DMS53 (cell line): ENCODE measurements at places on chromosomes 16 and 17.

- DNase-seq, result peak; percentile 85
Observed at GRCh38 chr17:51165680-51166197, 472 bp upstream of the NME2 start.

GRCh38 chr16:58105631-58106030, 23.6 kb downstream of the CFAP20 start:
- no peak for DNase-seq

DNA sequence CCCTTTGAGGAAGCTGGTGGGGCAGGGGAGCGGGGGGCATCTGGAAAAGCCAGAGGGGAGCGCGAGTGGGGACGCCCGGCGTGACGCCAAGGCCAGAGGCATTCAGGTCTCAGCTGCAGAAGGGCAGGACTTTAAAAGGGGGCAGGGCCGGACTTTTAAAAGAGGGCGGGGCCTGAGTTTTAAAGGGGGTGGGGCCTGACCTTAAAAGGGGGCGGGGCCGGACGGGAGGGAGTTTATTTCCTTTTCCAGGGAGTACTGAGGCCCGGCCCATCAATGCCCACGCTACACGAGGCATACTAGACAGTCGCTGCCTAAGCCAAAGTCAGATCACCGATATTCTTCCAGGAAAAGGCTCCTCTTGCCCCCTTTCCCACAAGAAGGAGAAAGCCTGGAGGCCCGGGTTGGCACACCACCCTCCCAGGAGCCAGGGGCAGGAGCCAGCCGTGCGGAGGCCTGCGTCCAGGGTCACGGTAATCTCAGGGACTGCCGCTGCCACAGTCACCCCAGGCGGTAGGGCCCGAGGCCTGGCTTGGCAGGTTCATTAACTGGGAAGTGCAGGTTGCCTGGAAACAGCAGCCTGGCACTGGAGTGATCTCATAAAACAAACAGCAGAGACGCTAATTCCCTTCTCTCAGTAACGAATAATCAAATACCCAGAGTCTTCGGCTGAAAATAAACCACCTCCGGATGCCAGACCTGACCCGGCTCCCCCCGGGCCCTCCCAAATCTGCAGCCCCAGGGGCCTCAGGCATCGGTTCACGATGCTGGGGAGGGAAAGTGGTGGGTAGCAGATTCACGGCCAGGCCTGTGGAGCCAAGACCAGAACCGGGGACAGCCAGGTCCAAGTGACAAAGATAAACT, 90.7 kb downstream of the TIMM22 start:
- DNase-seq, result peak; percentile 96

DNA sequence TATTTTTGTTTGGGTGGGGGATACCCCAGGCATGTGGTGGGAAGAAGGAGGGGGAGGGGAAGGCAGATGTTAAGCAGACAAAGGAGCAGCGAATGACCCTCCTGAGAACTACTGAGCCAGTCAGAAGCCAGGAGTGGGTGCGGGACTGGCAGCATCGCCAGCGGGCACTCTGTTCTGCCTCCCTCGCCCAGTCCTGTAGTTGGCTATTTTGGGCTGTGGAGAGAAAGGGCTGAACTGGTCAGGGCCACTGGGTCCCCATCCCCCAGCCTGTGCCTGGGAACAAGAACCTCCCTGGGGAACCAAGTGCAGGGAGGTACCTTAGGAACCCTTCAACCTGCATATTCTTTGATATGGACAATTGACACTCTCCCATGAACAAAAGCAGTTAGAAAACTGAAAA, 6.4 kb downstream of the LRRC3C start:
- DNase-seq, result no peak

DNA sequence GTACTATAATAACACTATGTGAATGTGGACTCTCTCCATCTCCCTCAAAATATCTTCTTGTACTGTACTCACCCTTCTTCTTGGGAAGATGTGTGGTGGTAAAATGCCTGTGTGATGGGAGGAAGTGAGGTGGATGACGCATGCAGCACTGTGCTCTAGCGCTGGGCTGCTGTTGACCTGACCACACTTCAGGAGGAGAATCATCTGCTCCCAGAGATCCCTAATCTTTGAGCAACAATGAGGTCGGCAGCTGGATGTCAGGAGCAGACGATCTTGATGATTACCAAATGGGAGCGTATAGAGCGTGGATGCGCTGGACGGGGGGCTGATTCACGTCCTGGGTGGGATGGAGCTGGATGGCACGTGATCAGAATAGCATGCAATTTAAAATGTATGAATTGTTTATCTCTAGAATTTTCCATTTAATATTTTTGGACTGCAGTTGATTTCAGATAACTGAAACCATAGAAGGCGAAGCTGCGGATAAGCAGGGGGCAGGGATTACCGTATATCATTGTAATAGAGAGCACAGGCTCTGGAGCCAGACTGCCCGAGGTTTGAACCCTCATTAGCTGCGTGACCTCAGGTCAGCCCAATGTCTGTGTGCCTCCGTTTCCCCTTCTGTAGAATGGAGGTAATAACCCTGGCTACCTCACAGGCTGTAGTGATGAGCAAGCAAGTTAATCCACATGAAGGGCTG, 23.7 kb upstream of the CYLD start:
- no peak for DNase-seq

GRCh38 chr17:74031316-74032090, 172.0 kb upstream of the RPL38 start:
- no peak for DNase-seq

DNA sequence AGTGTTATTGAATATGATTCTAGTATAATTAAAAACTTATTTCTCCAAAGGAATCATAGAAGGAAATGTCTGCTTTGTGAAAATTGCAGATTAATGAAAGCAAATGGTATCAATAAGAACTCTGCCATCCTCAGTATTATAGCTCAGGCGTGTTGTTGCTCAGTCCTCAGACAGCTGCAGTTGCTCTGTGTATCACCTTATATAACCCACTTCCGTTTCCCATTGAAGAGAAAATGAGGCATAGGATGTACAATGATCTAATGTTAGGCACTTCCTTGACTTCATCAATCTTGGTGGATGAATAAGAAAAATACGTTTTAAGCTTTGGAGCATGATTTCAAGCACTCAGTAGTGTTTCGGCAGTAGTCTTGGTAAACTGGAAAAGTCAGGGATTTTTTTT, 14.1 kb downstream of the MFSD11 start:
- DNase-seq, result no peak

GRCh38 chr16:54236773-54237172, 49.8 kb downstream of the IRX3 start:
- no peak for DNase-seq

DNA sequence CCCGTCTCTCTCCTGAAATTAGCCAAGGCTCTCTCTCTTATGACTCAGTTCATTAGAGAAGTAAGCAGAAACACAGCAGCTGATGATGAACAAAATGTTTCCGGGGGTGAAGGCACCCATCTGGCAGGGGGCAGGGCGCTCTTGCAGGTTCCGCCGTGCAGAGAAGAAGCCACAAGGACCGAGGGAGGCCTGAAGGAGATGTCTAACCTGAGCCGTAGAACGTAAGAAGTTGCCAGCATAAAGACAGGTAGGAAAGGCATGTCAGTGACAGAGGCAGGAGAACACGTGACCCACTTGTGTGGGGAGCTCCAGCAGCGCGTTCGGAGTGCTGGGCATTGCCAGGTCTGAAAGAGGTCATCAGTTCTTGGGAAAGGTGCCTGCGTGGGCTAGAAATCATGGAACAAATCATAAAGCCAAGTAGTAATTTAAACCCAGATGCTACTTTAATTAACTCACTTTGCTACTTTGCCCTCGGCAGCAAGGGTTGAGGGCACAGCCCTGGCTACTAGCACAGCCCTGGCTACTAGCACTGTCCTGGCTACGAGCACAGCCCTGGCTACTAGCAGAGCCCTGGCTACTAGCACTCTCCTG, 198.6 kb downstream of the RPTOR start:
- no peak for DNase-seq

- DNase-seq, result peak; percentile 96
Observed at GRCh38 chr16:87706278-87707000, 59.3 kb downstream of the KLHDC4 start.

- peak; percentile 52 for DNase-seq
Observed at GRCh38 chr17:57899391-57899790, 49.5 kb upstream of the MRPS23 start.

DNA sequence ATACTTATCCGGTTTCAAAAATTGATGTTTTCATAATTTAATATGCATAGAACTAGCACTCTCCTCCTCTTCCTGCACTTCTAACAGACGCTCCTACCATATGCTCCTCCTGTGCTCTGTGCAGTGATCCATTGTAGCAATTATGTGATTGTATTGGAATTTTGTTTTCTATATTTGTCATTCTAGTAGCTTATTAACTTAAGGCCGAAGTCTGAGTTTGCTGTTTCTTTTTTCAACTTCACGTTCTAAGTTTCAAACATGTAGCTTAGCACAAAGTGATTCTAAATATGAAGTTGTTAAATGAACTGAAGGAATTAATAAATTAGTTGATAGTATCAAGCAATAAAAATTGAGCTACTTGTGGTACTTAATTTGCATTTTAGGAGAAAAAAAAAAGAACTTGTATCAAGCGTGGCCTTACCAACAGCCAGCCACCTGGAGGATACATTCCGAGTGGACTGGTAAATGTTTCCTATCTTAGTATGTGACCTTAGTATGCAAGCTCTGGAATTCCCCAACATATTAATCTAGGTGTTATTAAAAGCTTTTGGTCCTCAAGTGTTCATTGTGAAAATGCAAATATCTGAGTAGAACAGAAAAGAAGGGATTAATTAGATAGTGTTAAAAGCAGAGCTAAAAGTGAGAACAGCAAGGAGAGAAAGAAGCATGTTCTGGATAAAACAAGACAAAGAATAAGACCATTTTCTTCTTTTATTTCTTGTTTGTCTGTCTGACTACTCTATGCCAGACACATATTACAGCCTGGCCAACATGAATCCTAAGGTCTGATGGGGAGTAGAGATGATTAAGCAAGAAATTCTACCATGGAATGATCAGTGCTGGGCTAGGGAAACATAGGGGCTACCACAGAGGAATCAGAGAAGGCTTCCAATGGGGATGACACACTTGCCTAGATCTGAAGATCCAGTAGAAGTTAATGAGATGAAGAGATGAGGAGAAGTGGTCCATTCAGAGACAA, 290.4 kb upstream of the MON1B start:
- no peak for DNase-seq

DNA sequence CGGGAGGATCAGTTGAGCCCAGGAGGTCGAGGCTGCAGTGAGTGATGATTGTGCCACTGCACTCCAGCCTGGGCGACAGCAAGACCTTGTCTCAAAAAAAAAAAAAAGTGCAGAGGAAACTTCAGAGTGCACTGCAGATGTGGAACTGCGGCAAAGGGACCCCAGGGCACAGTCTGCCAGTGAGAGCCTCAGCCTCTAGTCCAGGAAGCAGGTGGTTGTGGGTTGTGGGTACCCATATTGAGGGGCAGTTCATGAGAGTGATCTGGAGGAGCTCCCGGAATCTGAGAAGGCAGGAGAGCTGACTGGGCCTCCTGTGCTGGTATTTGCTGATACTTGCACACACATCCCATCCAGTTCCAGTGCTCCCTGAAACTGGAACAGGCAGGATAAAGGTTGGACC, 13.1 kb downstream of the FOXN1 start:
- DNase-seq, result no peak

GRCh38 chr17:73800893-73801292, 156.6 kb upstream of the SDK2 start:
- no peak for DNase-seq

DNA sequence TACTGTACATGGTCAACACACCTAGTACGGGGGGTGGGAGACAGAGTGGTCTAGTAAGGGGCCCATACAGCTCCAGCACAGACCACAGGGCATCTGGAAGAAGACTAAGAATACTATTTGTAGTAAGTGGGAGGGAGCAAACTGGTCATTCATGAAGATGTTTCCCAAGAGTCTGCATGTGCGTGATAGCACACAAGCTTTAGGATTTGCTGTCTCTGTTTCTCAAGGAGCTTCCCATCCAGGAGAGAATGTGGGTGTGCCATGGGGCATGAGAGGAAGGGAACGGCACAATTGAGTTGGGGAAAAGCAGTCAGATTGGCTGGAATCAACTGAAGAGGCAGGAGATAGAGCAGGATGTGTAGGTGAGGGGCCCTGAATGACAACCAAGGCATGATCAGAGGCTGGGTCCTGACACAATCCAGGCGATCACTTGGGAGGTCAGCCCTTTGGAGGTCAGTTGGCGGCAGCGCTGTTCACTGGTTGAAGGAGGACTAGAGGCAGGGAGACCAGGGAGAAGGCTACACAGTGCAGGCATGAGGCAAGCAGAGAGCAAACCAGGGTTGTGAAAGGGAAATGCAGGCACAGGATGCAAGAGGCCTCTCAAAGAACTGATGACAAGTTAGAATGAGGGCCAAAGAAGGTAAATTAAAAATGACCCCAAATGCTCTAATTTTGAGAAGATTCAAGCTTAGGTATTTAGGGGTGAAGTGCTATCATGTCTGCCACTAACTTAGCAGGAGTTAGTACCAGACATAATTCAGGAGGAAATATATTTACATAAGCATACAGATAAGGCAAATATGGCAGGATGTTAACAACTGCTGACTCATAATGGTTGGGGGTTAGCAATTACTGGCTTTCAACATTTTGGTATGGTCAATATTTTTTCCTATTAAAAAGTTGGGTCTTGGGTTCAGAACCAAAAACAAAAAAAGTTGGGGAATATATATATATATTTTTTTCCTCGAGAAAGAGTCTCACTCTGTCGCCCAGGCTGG, 10.3 kb downstream of the UBE2O start:
- peak; percentile 32 for DNase-seq

GRCh38 chr16:12538667-12539091, 265.0 kb downstream of the CPPED1 start:
- no peak for DNase-seq

- DNase-seq, result peak; percentile 31
Observed at GRCh38 chr17:31997005-31997404, 10.2 kb upstream of the LRRC37B start.

DNA sequence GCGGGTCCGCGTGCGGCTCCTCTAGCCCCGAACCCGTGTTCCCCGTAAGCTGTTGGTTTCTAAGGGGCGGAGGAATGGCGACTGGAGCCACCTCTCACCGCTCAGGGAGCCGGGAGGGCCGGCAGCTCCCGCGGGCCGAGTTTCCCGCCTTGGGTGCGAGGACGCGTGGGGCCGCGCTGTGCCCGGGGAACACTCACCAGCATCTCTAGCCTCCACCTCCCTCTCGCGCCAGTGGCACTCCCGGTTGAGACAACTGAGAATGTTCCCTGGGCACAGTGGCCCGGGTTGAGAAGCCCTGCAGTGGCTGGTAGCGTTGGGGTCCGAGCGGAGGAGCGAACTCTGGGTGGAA, 560 bp downstream of the TELO2 start:
- peak; percentile 60 for DNase-seq

DNA sequence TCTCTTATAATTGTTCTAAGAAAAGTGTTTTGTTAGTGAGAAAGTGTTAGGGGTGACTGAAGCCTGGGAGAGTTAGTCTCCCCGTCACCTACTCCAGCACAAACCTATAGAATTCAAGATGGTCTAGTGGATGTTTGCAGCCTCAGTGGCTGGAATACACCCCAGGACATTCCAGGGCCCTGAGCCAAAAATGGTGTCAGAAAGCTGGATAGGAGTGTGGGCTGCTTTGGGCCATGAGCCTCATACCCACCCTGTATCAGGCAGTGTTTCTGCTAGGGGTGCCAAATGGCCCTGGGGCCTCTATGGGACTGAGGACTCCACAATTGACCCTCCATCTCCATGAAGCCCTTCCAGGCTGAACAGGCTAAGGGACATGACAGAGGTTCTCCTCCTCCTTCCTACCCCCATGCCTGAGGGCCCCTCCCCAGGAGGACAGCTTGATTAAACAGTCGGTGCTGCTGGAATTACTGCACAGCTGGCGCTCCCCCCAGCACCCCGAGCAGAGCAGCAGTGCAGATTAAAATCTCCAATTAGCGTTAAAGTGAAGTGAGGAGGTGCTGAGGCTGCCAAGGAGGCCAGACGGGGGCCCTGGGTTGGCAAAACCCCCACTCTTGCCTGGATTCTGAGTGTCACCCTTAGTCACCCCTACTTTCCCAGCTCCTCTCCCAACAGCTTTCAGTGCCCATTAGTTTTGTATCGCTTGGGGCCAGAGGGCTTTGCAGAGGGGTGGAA, 59.1 kb downstream of the NEUROD2 start:
- no peak for DNase-seq
